ENCODE measurements at places on chromosomes 5 and 9.
A peak's percentile ranks its signal among the peaks of the same experiment; 100 is the strongest.

- DNase-seq, result no peak
Observed at GRCh38 chr5:105807290-105807689, 1863.4 kb downstream of the EFNA5 start.

DNA sequence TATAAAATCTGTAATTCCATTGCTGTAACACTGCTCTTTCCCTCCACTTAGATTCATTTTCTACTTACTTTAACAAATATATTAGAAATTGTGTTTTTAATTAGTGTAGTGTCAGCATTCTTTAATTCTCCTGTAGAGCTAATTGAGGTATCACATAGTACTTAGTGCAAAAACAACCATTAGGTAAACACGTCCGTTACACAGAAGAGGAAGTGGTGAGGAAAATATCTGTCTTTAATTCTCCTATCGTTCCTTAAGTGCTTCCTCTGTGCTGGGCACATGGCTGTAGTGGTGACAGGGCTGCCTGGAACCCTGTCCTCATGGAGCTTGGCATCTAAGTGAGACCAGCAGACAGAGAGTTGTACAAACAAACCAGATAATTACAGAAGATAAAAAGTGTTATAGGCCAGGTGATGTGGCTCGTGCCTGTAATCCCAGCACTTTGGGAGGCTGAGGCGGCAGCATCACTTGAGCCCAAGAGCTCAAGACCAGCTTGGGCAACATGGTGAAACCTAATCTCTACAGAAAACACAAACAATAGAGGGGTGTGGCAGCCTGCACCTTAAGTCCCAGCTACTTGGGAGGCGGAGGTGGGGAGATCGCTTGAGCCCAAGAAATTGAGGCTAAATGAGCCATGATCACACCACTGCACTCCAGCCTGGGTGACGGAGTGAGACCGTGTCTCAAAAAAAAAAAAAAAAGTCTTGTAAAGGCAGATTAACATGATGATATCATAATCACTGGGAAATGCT lies 36.4 kb downstream of the PARP8 start:
- DNase-seq, result no peak

DNA sequence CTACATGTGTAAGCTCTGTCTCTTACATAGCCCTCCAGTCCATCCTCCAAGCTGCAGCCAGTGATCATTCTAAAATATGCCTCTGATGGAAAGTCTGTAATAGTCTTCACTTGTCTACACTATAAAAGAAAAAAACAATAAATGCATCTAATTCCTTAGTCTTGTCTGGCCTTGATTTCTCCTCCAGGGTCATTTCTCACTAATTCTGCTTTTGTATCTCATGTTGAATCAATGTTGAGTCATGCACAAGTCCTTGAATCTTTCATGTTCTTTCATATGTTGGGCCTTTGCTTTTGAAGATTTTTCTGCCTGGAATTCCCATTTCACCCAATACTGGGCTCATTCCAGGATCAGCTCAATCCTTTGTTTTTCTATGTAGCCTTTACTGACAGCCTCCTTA lies 121.1 kb upstream of the TRIM32 start:
- no peak for DNase-seq

DNA sequence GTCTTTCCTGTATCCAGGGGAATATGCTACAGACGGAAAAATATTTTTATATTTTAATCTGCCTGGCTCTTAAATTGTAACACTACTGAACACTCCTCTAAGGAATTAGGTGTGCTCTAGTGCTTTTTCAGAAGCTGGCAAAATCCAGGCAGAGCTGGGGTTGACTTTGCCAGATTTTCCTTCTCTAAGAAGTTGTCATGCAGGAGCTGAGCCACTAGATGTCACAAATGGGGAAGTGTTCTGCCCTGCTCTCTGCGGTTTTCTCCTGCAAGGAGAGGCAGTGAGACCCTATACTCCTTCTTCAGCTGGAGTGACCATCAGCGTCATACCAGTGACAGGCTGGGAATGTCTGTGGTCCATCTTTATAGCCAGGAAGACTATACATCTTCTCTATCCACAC lies 112.5 kb downstream of the HAPLN1 start:
- peak; percentile 32 for DNase-seq

DNA sequence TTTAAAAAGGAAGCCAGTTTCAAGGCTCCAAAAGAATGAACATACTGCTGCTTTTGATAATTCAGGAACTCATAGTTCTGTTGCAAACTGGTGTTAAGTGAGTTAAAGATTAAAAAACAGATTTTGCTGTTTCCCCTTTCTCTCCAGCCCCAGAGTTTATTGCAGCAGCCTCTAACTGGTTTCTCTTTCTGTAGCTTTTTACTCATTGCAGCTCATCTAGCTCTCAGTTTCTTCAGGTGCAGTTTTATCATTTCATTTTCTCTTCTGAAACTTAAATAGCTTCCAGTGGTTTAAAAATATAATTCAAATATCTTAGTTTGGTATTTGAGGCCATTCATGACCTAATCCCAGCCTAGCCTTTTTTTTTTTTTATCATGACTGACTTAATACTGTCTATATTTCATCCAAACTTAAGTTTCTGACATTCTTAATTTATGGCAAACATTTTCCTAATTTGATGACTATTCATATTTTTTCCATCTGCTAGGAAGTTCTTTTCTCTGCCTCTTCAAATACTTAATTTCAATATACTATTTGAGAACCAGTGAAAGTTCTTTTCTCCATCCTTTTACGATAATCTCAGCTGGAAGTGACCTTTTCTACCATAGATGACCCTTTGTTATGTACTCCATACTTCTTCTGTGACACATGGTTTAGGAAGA lies 252.7 kb upstream of the GRIA1 start:
- DNase-seq, result no peak

DNA sequence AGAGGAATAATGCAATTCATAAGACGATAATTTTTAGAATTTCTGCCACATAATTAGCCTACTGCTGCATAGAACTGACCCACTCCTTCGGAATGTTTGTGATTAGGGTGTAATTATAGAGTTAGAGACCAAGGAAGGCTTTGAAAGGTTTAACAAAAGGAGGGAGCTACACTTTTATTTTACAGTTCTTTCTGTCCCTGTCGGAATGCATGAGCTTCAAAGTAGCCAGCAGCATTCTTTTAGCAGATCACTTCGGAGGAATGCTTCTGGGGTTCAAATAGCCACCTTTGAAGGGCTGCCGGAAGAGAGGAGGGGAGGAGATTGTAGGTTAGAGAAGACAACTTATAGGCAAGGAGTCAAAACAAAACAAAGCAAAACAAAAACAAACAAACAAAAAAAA lies 168.1 kb downstream of the GRIA1 start:
- DNase-seq, result no peak

DNA sequence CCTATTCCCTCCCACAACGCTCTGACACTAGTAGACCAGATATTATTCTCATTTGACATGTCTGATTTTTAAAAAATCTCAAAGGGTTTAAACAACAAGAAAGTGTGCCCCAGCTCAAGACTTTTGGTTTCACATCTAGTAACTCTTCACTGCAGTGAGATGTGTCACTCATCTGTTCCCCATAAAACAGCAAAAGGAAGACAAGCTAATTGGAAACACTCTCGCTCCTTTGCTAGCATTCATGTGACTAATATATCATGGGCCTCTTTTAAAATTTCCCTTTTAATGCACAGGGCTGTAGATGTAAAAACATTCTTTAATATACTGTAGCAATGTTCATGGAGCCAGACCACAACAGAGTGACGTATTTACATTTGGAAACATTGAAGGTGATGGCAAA lies 372.6 kb downstream of the ZNF608 start:
- no peak for DNase-seq

- DNase-seq, result peak; percentile 50
Observed at GRCh38 chr9:97900738-97901565, 21.3 kb downstream of the TRMO start.

Data from NCI-H2081 (cell line).